ENCODE measurements at places on chromosomes 5 and 9.

GRCh38 chr9:81137976-81138568, 551.3 kb downstream of the TLE1 start:
- no peak for DNase-seq

DNA sequence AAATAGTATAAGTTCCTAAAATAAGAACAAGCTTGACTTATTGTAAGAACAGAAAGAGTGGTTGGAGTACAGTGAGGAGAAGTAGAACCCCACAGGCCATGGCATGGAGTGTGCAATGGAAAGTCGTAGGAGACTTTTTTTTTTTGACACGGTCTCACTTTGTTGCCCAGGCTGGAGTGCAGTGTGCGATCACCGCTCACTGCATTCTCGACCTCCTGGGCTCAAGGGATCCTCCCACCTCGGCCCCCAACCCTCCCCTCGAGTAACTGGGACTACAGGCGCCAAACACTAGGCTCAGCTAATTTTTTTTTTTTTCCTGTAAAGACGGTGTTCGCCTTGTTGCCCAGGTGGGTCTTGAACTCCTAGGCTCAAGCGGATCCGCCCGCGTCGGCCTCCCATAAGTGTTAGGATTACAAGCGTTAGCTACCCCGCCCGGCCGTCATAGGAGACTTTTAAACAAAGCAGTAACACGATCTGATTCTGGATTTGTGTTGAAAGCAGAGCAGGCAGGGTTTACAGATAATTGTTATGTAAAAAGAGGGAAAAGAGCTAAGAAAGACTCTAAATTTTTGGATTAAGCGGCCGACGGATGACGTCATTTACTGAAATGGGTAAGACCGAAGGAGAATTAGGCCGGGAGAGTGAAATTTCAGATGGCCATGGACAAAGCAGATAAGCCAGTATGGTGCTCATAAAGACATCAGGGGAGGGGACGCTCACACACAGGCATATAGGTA, 752 bp downstream of the TSTD2 start:
- peak; percentile 44 for DNase-seq

DNA sequence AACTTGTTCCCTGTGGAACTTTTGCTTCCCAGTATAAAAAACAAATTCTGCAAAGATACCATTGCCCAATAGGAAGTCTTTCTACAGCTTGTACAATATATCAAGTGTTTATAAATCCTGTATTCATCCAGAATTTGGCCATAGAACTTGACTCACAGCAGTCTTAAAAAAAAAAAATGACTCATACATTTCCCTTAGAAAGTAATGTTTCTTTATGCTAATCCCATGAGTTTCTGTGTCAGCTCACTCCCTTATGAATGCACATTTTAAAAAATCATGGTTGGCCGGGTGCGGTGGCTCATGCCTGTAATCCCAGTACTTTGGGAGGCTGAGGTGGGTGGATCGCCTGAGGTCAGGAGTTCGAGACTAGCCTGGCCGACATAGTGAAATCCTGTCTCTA, 89.3 kb upstream of the DMRT1 start:
- DNase-seq = peak; percentile 77

GRCh38 chr9:90808890-90809685, 7.5 kb downstream of the SYK start:
- no peak for DNase-seq

- DNase-seq = no peak
Measured at GRCh38 chr5:154676508-154676907, 78.7 kb upstream of the LARP1 start.

DNA sequence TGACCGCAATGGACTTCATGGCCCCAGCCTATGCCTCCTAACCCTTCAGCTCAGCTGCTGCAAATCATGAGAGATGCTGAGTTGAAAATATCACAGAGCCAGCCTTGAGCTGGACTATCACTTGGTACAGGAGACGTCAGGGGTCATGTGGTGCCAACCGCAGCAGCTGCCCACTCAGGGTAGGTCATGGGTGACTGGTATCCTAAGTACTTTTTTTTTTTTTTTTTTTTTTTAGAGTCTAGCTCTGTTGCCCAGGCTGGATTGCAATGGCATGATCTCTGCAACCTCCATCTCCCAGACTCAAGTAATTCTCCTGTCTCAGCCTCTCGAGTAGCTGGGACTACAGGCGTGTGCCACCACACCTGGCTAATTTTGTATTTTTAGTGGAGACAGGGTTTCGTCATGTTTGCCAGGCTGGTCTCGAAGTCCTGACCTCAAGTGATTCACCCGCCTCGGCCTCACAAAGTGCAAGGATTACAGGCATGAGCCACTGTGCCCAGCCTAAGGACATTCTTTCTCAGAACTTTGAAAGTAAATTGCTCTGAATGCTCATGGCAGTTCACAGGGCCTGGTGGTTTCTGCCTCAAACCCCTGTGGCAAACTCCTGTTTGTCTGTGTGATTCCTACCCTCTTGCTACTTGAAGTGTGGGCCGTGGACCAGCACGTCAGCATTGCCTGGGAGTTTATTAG, 21.3 kb downstream of the WWC1 start:
- DNase-seq = no peak

DNA sequence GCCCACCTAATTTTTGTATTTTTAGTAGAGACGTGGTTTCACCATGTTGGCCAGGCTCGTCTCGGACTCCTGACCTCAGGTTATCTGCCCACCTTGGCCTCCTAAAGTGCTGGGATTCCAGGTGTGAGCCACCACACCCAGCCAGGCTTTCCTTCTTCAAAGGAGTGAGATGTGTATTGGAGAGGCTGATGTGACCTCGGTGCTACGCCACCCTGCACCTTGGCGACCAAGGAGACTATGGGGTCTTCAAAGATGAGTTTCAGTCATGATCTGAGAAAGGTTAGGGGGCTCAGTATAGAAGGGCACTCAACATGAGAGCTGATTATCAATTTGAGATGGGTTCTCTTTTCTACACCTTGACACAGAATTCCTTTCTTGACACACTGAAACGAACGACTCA, 284.2 kb upstream of the WWC1 start:
- DNase-seq = no peak

DNA sequence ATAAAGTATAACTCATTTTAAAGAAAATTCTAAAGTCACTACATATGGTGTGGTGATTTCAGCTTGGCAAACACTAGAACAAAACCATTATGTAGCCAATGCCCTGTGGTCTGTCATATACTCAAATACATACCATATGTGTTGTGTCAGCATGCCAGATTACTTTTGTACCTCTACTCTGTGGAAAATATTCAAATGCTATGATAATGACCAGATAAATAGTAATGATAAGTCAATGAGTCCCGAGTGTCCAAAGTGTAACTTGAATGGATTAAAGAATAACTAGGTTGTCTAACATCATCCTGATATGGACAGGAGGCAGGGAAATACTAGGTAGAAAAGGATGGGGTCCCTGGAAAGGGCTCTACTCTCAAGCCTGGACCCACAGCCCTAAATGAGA, 58.0 kb upstream of the IL6ST start:
- no peak for DNase-seq

DNA sequence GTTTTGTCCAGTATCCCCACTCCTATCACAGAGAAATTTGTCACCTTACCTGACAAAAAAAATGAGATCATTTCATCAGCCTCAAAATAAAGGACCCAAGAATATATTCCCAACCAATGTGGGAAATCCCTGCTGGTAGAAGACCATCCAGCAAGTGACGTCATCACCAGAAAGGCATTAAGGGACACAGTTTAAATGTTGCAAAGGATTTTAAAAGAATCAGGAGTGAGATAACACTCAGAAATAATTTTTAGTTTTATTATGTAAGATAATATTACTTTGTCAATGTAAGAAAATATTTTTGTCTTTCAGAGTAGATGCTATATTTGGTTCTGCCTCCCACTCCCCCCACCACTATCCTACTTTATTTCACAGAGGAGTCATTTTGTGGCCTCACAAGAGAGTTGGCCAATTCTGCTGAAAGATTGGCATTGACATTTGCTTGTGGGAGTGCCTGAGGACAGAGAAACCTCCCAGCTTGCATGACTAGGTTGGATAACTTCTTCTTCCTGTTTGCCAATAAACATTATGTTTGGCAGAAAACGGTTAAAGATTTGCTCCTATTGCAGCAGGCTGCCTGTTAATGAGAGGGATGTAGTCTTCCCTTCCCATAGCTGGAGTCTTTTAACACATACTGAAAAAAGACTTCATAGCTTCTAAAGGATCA, 288.6 kb upstream of the DAB2 start:
- DNase-seq = no peak

Data from BJ (cell line).